ENCODE measurements at places on chromosomes 16 and 17.

DNA sequence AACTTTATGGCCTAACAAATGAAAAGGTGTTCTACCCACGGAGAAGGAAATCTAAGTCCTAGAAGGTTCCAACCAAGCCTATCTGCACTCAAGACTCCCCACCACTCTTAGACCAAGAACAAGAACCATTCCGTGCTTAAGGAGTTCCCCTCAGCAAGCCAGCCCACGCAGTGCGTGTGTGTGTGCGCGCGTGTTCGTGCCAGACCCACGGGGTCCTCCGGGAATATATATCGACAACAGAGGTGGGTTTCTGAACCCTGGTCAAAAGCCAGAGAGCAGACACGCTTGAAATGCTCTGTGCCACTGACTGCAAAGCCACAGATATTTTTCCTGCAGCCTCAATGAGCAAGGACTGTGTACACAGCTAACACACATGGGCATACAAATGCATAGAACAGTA is 70.7 kb downstream of the SLC39A11 start:
- DNase-seq: no peak

DNA sequence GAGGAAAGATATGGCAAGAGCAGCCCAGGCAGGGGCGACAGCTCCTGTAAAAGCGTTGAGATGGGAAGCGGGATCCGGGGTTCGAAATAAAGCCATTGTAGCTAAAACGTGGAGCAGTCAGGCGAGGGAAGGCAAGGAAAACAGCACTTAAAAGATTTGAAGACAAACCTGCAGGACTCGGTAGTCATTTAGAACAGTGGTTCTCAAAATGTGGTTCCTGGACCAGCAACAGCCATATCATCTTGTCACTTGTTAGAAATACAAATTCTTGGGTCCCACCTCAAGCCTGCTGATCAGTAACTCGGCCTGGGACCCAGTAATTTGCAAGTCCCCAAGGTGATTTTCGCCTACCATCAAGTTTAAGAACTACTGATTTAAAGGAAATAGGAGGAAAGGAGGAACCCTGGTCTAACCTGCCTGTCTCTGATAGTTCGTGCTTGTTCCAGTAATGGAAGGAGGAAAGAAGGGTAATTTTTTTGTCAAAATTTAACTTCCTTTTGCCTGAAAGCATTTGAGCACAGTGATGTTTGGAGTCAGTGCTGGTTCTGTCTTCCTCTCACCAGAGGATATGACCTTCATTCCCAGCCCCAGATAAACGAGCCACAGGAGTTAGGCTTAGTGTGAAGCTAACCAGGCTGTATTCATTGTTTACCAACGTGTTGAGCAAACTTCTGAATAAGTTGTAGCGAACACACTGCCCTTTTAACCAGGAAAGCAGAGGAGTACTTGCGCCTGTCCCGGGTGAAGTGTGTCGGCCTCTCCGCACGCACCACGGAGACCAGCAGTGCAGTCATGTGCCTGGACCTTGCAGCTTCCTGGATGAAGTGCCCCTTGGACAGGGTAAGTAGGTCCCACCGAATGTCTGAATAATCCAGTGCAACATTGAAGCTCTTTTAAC is 1.1 kb downstream of the ORC6 start:
- DNase-seq: no peak

GRCh38 chr17:42315402-42316156 is 27.3 kb downstream of the STAT5A start:
- no peak for DNase-seq

DNA sequence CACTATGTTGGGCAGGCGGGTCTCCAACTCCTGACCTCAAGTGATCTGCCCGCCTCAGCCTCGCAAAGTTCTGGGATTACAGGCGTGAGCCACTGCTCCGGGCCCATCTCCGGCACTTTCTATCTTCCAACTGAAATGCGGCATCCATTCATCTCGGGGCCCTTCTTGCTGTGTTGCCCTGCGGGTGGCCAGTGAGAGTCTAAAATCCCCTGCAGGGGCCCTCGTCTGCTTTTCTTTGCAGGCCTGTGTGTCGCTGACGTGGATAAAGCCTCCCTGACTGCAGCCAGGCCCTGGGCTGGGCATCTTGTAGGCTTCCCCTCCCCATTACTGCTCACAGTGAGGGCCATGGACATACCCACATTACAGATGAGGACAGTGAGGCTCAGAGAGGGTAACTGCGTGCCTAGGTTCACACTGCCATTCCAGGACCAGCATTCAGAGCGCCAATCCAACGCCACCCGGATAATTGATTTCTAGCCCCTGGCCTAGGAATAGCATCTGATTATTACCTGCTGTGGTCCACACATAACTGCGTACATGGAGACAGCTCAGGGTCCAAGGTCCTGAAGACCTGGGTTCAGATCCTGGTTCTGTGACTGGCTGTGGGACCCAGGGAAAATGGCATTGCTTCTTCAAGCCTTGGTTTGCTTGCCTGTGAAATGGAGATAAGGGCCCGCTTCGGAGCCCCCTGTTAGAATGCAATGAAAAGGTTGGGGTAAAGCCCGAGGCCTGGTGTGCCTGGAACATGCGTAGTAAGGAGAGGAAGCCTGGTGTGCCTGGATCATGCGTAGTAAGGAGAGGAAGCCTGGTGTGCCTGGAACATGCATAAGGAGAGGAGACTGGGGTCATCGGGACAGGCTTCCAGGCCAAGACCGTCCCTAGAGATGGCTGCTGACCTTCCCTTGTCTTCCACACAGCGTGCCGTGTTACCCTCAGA is 25.0 kb downstream of the CRISPLD2 start:
- peak; percentile 33 for DNase-seq

DNA sequence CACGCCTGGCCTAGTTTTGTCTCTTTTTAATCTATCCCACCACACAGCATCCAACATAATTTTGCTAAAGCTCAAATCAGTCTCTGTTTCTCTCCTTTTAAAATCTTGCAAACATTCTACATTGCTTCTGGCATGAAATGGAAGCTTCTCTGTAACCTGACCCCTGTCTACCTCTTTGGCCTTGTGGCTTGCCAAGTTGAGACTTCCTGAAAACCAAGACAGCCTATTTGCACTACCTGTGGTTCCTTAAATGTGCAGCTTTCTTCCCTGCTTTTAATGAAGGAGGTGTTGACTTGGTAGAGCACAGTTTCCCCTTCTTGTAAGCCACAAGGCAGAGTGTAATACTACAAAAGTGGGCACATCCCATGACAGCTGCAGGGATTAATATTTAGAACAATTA is 6.0 kb upstream of the CCL3 start:
- no peak for DNase-seq

DNA sequence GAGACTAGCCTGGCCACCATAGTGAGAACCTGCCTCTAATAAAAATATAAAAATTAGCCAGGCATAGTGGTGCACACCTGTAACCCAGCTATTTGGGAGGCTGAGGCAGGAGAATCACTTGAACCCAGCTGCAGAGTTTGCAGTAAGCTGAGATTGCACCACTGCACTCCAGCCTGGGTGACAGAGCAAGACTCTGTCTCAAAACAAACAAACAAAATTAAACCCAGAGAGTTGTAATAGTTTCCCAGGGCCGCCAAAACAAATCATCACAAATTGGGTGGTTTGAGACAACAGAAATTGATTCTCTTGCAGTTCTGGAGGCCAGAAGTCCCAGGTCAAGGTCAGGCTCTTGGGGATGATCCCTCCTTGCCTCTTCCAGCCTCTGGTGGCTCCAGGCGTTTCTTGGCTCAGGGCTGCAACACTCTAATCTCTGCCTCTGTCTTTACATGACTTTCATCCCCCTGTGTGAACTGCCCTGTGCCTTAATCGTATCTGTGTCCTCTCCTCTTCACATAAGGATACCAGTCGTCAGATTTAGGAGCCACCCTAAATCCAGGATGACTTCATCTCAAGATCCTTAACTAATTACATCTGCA is 100.3 kb upstream of the NOL11 start:
- no peak for DNase-seq

DNA sequence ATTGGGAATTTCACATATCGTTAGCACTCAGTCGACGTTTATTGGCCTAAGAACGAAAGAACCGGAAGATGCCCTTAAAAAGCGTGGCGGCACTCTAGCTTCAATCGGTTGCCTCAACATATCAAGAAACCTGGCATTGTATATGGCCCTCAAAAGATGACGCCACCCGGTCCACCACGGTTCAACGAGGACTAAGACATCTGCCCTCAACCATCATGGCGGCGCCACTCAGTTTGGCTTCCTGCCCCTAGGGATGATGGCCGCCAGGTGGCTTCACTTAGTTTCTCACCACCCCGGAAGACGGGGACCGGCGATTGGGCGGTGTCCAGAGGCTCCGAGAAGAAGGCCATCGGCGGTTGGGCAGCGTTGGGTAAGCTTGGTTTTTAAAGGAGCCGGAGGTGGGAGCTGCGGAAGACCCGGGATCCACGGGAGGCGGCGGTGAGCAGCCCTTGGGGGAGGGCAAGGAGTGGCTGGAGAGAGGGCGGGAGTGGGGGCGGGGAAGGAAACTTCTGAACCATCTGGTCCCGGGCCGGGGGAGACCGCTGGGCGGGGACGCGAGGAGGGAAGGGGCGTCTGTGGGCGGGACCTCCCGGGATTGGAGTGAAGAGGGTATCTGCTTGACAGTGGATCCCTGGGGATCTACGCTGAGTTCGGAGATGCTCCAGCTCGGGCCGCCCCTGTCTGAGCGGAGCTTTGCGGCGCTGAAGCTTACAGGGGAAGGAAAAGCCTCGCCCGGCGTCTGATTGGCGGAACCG is at the start of gene PRR14:
Gene PRR14 (plus strand): TSS at position 592 of the 755 bp plus-strand sequence. CDS start 686 bp downstream, outside the sequence.
- peak; percentile 97 for DNase-seq

DNA sequence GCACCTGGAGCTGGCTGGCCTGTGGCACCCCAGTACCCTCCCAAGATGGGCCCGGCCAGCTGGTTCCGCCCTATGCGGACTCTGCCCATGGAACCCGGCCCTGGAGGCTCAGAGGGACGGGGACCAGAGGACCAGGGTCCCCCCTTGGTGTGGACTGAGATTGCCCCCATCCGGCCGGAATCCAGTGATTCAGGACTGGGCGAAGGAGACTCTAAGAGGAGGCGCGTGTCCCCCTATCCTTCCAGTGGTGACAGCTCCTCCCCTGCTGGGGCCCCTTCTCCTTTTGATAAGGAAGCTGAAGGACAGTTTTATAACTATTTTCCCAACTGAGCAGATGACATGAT is 12.0 kb downstream of the TBX21 start:
- DNase-seq: no peak

- DNase-seq: no peak
Observed at GRCh38 chr16:21684199-21684598, 20.4 kb downstream of the OTOA start.

- DNase-seq: no peak
Observed at GRCh38 chr16:6725634-6726331, 606.9 kb upstream of the RBFOX1 start.

GRCh38 chr17:41145261-41145660 is 4.4 kb downstream of the KRTAP4-5 start:
- DNase-seq: no peak

- no peak for DNase-seq
Observed at GRCh38 chr17:44970136-44970741, 2.1 kb upstream of the C1QL1 start.

DNA sequence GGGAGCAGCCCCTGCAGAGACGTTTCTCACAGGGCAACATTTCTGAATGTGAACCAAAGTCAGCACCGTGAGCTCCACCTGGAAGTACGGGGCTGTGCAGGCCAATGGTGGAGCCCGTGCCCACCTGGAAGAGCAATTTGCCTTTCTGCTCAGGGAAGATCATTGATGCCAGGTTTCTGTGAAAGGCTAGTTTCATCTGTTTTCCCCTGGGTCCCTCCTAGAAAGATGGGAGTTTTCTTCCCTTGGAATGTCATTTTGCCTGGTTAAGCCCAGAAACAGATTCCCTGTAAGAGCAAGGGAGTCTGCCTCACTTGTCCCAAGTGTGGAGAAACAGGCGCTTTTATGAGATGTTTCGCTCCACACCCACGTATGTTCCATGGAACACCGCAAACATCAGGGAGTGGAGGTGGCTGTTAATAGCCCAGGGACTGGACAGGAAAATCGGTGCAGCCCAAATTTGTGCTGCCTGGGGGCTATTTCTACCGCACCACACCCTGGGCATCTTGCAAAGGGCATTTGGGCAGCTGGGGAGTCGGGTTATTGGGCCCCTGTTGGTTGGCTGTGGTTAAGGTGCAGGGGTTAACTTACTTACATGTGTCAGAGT is 2.6 kb downstream of the SLC6A4 start:
- DNase-seq: no peak

DNA sequence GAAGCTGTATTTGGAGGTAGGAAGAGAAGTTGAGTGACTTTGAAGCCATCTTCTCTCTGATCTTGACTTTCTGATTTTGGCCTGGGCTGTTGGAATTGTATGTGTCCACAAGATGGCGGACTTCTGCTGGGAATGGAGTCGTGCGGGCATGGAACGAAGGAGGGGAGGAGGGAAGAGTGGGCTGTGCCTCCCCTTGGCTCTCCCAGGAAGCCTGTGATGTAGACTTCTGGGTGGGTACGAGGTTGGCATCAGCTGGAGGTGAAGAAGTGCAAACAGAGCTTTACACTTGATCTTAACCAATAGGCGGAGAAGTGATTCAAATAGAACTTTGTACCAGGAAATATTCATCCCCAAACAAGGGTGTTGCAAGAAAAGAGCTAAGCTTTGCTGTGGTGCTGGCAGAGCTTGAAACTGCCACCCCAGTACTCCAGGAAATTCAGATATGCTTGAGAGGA is 7.4 kb upstream of the TMEM220 start:
- DNase-seq: no peak

- DNase-seq: no peak
Observed at GRCh38 chr17:21031756-21032396, 10.9 kb downstream of the USP22 start.

- DNase-seq: no peak
Observed at GRCh38 chr16:1884889-1885288, 12.9 kb upstream of the MEIOB start.

- no peak for DNase-seq
Observed at GRCh38 chr17:78258323-78259191, 27.1 kb downstream of the TMEM235 start.

- DNase-seq: no peak
Observed at GRCh38 chr16:68490829-68491575, 42.7 kb upstream of the SMPD3 start.

DNA sequence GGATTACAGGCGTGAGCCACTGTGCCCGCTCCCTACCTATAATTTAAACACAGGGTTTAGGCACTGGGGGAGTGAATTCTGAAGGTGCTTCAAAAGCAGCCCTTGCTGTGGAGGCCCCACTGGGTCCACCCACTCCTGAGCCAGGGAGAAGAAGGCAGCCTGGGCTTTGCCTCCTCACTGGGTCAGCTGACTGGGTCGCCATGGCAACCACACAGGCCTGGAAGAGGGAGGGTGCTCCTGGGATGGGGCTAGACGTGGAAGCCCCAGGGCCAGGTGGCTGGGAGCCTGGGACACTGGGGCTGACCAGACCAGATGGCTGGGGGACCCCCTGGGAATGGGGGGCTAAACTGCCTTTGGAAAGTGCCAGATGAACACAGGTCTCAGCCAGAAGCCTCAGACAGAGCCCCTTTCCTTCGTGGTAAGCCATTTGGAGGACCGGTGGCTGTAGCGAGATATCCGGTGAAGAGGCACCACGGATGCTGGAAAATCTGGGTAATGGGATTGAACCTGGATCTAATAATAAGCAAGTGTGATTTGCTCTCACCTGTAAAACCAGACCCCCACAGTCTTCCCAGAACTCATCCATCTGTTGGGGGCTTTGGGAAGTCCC is 32.9 kb downstream of the TRARG1 start:
- peak; percentile 45 for DNase-seq

Measured in neuronal stem cell (in vitro differentiated cells).